Gastroesophageal sphincter (tissue), 4 donors: ENCODE measurements at places on chromosomes 12 and 14. TPM values are rescaled to one million over a fixed set of nuclear protein-coding genes. Genes with fewer than 3 reads are reported as not detected.
A peak's percentile ranks its signal among the peaks of the same experiment; 100 is the strongest.

CELA1 gene
- not detected for total RNA-seq

CIPC gene
- total RNA-seq = 59.6 TPM

ST8SIA1 gene
- 10.9 TPM for total RNA-seq

ETFBKMT gene
- total RNA-seq = 3.7 TPM

AICDA gene
- total RNA-seq = not detected

JPH4 gene
- total RNA-seq = 1.6 TPM

KLRF1 gene
- total RNA-seq = not detected

OTX2 gene
- not detected for total RNA-seq

CCDC196 gene
- total RNA-seq = not detected

TMPRSS12 gene
- not detected for total RNA-seq

PPP2R5C gene
- 138 TPM for total RNA-seq

KLRK1 gene
- total RNA-seq = 1.1 TPM

SMCO3 gene
- 0.57 TPM for total RNA-seq

KRT73 gene
- total RNA-seq = not detected

RBM25 gene
- total RNA-seq = 62.2 TPM

DNA sequence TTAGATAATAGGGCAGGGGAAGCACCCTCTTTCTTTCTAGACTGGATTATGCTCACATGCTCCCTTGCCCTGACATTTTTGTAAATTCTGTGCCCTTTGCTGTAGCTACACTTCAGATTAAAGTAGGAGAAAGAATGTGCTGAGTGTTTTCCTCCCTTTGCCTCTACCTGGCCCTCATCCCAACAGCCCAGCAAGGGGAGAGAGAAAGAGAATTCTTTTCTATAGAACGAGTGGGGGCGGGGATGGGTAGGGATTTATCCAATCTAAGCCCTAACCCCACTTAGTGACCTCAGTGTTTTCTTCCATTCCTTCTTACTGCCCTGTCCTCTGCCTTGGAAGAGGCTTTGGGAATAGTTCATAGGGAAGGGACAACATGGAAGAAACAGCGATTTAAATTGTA, 13.5 kb downstream of the GPR84 start:
- ATAC-seq = no peak

GRCh38 chr12:94663071-94663470, 12.7 kb upstream of the TMCC3 start:
- ATAC-seq = no peak

DNA sequence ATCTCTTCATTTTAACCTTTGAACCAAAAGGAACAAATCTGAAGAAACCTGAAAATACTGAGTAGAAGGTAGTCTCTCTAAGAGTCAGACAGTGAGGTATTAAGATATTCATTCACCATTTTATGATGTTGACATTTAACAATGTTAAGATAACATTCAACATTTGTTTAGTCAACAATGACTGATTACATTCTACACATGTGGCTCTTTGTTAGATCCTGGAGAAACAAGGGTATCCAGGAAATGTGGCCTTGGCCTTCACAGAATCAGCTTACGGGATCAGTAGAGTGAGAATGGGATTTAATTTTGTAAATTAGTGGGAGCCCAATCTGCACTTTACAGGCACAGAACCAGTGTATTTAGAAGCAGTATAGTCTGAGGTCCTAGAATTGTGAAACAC, 355.5 kb downstream of the KCNH5 start:
- ATAC-seq = no peak

GRCh38 chr14:44846232-44846824, 115.4 kb downstream of the KLHL28 start:
- ATAC-seq = no peak

DNA sequence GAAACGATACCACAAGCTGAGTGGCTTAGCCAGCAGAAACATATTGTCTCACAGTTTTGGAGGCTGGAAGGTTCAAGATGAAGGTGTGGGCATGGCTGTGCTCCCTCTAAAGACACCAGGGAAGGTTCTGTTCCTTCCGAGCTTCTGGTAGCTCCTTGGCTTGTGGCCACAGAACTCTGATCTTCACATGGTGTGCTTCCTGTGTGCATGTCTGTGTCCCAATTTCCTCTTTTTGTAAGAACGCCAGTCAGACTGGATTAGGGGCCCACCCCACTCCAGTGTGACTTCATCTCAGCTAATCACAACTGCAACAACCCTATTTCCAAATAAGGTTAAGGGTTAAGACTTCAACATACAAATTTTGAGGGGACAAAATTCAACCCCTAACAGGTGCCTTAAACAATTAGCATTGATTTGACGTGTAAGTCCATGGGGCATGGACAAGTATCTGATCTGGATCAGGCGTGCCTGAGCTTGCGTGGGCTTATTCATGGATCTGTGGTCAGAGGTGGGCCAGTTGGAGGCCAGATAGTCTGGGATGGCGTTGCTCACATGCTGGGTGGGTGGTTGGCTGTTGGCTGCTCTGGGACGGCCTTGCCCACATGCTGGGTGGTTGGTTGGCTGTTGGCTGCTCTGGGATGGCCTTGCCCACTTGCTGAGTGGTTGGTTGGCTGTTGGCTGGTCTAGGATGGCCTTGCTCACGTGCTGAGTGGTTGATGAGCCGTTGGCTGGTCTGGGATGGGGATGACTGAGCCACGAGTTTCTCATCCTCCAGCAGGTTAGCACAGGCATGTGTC, 88.5 kb downstream of the LGMN start:
- peak; percentile 57 for ATAC-seq

DNA sequence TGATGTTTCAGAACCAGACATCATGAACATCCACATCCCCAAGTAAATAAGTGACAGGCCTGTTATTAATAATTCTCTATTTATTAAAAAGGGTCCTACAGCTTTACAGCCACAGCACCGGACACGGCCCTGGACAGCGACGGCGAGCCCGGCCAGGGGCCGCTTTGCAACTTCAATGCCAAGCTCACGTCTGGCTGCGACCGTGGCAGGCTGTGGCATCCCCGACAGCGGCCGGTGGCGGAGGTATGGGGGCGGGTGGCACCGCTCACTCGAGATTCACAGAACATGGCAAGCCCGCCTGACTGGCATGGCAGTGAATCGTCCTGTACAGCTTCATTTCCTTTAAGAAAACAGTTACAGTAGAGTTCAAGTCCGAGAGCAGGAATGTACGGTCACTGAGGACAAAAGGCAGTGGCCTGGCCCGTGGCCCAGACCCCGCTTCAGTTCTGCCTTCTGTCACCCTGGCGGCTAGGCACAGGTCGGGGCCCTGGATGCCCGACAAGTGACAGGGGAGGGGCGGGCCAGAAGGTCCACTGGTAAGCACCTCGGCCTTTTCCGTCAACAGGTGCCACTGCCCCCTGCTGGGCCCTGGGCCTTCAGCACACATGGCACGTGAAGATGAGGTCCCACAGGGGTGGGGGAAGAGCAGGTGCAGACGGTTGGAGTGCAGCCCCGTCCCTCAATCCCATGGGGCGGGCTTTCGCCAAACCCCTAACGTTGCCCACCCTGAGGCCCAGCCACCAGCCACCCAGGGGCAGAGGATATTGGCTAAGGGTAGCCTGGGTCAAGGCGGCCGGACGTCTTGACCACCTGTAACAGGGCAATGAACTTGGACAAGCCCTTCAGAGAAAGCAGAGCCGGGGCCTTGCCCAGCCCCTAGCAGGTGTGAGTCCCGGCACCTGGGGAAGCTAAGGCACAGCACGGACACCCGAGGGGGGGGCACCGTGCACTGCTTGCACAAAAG, 30.3 kb downstream of the HIP1R start:
- ATAC-seq = no peak

- no peak for ATAC-seq
Measured at GRCh38 chr14:105377555-105378182, 20.7 kb upstream of the TEX22 start.

DNA sequence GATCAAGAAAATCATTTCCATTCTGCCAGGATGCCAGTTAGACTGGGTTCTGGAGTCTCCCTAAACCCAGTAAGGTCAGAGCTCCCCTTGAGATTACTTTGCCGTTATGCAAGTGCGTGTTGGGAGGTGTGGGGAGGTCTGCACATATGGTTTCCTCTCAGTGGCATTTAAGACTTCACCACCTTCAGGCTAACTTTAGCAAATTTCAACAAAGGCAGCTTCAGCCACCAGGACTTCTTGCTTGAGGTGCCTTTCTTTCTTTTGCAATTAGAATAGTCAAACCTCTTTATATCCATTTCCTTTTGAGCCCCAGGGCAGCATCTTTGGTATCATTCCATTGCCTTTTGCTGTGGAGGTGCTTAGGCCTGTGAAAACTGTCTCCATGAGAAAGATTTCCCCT, 117.2 kb upstream of the CCND2 start:
- ATAC-seq = no peak

- no peak for ATAC-seq
Measured at GRCh38 chr12:46359667-46360280, 12.8 kb downstream of the SLC38A2 start.

DNA sequence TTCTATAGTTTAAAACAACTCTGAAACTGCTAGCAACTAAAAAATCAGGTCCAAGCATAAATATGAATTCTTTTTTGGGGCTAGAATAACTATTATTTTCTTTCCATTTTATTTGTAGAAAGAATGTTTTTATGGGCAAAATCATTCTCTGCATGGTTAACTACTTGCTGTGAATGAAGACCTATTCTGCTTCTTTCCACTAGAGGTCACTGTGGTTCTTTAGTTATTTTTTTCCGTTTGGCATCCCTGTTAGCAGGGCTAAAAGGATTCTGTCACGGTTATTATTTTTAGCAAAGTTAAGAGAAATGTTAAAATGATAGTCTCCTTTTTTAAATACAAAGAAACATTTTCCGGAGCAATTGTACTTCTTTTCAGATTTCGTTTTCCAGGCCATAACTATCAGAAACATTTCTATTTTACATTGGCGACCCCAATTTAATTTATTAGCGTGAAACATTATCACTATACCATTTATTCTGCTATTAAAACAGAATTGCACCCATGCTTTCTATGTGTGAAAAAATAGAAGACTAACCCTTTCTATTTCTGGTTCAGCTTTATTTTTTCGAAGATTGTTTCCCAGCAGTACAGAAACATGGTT, 404.8 kb downstream of the ATP23 start:
- ATAC-seq = no peak

GRCh38 chr12:77236066-77236465, 170.7 kb upstream of the E2F7 start:
- ATAC-seq = no peak

- no peak for ATAC-seq
Measured at GRCh38 chr12:68792952-68793351, 15.0 kb upstream of the MDM2 start.

DNA sequence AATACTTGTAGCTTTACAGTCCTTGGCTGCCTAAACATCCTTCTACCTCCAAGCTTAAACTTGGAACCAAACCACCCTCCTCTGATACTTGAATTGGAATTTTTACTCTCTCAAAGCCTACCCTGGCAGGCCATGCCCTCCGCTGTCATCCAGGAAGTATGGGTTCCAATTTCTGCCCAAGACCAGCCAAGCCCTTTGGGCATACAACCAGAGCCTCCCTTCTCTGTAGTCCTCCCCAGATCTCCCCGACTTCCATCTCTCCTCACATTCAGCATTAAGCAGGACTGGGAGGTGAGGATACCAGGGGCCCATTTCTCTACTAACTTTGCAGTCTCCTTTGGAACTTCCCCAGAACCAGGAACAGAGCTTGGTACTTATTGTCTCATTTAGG, 369 bp upstream of the DHH start:
- ATAC-seq = no peak

DNA sequence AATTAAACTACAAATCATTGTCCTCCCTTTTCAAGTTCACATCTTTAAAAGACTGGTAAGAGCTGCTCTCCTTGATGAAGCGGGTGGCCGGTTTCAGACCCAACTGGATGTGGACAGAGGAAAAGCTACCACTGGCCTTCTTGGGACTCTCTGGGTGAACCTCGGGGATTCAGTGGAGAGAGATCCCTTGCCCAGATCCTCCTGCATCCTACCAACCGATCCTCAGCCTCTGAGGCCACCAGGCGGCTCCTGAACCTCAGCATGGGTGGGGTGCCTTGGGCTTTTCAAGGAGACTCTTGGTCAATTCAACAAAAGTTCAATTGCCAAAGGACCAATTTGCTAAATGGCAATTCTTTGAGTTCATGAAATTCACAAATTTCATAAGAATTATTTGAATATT, 84.5 kb downstream of the ZFP36L1 start:
- no peak for ATAC-seq

- no peak for ATAC-seq
Measured at GRCh38 chr14:71474301-71475265, 457.6 kb upstream of the RGS6 start.

DNA sequence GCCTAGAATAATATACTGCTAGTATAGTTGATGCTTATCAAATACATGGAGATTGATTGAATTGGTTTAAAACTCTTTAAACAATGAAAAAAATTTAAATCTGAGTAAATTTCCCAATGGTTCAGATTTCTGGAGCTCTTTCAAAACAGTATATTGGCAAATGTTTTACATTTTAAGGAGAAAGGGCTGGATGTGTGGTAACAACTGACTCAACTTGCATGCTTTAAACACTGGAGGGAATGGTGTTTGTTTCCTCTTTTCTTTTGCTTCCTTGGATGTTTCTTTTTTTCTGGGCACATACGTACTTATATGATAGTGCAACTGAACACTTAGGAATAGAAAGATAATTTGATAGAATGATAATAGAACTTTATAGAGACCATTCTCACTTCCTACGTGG, 73.8 kb upstream of the RFX4 start:
- no peak for ATAC-seq

DNA sequence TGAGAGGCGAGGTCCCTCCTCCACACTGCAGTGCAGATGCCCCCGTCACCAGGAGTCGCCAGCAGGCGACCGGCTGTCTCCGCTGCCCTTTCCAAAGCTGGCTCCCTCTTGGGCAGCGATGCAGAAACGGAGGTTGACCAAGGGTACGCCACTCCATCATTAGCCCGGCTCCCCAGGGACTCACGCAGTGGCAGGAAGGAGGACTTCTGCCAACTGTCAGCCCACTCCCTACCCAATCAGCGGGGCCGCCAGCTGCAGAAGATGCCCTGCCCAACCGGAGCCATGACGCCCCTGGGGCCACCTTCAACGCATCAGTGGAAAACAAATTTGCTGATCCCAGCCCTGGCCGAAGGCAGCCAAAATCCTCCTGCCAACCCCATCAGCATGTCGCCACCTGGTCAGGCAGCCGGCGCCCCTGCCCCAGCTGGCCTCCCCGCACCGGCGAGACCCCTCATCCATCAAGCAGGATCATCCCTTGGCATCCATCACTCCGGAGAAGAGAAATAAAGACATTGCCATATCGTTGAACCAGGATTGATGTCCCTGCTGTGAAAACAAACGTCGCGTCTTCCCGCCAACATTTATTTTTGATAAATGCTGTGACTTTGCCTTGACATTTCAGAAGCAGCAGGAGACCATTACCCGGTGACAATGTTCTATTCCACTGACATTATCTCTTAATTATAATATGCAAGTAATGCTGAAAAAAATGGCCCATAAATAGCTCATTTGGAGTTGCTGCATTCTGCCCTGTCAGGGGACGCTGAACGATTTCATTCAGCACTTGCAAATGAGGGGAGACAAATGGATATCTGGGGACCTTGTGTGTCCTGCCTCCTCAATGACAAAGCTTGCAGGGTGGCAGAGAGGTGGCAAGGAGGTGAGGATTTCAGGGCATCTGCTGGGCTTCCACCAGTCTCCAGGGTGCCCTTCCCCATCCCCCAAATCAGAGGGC, 105.1 kb downstream of the SCARB1 start:
- ATAC-seq = no peak

GRCh38 chr12:122866379-122866778, 29.5 kb downstream of the VPS37B start:
- ATAC-seq = no peak
